ENCODE measurements at places on chromosomes 6 and 20.
A peak's percentile ranks its signal among the peaks of the same experiment; 100 is the strongest.

DNA sequence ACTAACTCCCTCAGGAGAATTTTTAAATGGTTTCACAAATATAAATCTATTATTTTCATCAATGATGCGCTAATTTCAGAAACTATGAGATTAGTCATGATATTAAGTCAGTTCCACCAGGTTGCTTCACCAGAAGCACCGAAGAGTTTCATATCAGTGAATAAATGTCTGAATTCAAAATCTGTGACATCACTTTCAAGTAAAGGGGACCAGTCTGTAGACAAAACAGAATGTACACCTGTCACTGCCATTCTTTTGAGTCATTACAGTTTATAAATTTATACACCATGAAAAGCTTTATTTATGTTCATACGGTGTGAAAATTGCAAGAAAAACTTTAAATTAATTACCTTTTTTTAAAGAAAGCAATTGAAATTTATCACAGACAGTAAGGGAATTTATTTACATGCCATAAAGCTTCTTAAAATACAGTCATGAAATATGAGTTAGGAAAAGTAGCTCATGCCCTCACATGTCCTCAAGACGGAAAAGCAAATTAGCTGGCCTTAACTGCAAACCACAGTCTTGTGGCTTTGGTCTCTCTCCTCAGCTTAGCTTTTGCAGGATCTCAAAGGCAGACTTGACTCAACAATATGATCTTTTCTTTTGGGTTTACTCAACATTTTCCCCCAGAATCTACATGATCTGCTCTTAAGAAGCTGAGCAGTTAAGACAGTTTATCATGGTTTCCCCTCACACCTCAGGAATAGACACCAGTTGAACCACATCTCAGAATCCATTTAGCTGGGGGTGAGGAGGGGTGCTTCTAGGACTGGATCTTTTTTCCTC, 177.7 kb upstream of the MCHR2 start:
- no peak for DNase-seq
- H3K27me3 ChIP-seq = no peaks in the 10 kb centered on the region
- H3K36me3 ChIP-seq = no peaks in the 10 kb centered on the region

GRCh38 chr6:159969204-159969912, 476 bp downstream of the IGF2R start:
- H3K27ac ChIP-seq = peak overlapping the region; percentile 84
- peaks cover 3% of the 10 kb centered on the region for H3K4me1 ChIP-seq
- no peak for DNase-seq
- H3K4me3 ChIP-seq = peak overlapping the region; percentile 100

DNA sequence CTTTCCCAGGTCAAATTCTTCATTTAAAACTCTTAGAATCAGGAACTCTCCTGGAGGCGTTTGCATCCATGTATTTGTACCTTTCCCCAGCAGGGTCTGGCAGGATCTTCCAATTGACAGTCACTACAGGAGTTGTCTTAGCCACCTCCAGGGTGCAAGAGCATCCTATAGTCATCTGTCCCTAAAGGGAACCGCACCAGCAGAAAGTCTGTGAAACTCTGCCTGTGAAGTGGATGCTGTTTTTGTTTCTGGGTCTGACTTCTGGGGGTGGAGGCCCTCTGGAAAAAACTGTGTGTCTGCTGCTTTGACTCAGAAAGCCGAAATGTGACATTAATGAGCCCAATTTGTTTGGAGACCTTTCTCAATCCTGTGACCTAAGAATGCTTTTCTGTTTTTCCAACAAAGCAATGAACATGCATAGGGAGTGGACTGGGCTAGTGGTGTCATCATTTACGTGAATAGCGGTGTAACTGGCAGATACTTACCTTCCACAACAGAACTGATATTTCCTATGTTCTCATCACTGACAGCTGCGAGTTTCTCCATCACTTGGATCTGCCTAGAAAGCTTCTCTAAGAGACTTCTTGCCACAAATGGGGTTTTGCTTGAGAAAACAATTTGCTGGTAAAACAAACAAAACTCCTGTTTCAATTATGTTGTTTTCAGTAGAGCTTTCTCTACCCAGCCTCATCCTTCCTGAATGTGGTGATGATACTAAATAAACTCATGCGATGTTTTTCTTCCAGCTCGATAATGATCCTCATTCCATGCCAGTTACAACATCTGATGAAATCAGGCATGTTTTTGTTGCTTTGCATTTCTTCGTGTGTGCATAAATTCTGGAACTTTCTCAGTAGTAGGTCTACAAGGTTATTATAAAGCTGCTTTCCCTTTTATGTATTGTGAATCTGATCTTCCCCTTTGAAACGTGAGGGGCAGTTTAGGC, 33.3 kb upstream of the ARMH2 start:
- H3K36me3 ChIP-seq = peaks cover 16% of the 10 kb centered on the region
- no peaks in the 10 kb centered on the region for H3K27me3 ChIP-seq
- H3K27ac ChIP-seq = no peak overlapping the region

GRCh38 chr6:26251354-26252076, 113.5 kb upstream of the BTN3A2 start:
- H3K27me3 ChIP-seq = no peaks in the 10 kb centered on the region
- H3K4me3 ChIP-seq = peak overlapping the region; percentile 84
- H3K27ac ChIP-seq = peak overlapping the region; percentile 69
- DNase-seq = peak; percentile 28
- H3K36me3 ChIP-seq = no peaks in the 10 kb centered on the region

GRCh38 chr6:140590641-140591040, 1216.2 kb upstream of the CITED2 start:
- H3K27ac ChIP-seq = no peak overlapping the region
- no peak overlapping the region for H3K4me3 ChIP-seq
- no peak for DNase-seq

DNA sequence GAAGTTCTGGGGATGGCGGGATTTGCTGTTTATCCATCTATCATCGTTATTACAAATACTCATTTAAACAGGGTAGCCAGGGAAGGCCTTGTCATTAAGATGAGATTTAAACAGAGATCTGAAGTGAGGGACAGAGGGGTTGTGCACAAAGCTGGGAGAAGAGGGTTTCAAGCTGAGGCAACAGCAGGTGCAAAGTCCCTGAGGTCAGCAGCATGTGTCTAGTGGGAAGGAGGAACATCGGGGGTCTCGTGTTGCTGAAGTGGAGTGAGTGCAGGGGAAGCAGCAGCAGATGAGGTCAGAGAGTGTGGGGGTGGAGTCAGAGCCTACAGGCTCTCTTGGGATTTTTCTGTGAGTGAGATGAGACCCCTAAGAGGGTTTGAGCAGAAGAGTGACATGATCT, 52.0 kb downstream of the CDH22 start:
- H3K27ac ChIP-seq = no peak overlapping the region
- H3K27me3 ChIP-seq = peaks cover 11% of the 10 kb centered on the region
- no peaks in the 10 kb centered on the region for H3K36me3 ChIP-seq
- no peaks in the 10 kb centered on the region for H3K4me1 ChIP-seq
- no peak overlapping the region for H3K4me3 ChIP-seq

- H3K27ac ChIP-seq = peak within 1 kb of the TSS; percentile 15
- peaks cover 30% of the 10 kb centered on the region for H3K36me3 ChIP-seq
- H3K4me1 ChIP-seq = peaks cover 6% of the 10 kb centered on the region
- H3K4me3 ChIP-seq = peak within 1 kb of the TSS; percentile 89
- DNase-seq = peak; percentile 68
- no peaks in the 10 kb centered on the region for H3K27me3 ChIP-seq
These were observed at the start of gene PABPC1L for GRCh38 chr20:44909872-44910689. Gene PABPC1L (plus strand): TSS chr20:44910060. CDS start chr20:44910144, 84 bp downstream.

GRCh38 chr6:82783587-82784236, 281.9 kb downstream of the UBE3D start:
- H3K27me3 ChIP-seq = no peaks in the 10 kb centered on the region
- H3K36me3 ChIP-seq = no peaks in the 10 kb centered on the region
- no peak overlapping the region for H3K4me3 ChIP-seq
- DNase-seq = no peak
- no peak overlapping the region for H3K27ac ChIP-seq

DNA sequence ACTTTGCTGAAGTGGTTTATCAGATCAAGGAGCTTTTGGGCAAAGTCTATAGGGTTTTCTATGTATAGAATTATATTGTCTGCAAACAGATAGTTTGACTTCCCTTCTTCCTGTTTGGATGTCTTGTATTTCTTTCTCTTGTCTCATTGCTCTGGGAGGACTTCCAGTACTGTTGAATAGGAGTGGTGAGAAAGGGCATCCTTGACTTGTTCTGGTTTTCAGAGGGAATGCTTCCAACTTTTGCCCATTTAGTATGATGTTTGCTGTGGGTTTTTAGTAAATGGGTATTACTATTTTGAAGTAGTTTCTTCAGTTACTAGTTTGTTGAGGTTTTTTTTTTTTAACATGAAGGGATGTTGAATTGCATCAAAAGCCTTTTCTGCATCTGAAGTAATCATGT, 36.1 kb downstream of the KCNS1 start:
- no peak overlapping the region for H3K27ac ChIP-seq
- peaks cover 16% of the 10 kb centered on the region for H3K4me1 ChIP-seq
- no peak overlapping the region for H3K4me3 ChIP-seq
- peaks cover 4% of the 10 kb centered on the region for H3K36me3 ChIP-seq
- H3K27me3 ChIP-seq = no peaks in the 10 kb centered on the region
- DNase-seq = no peak

- no peaks in the 10 kb centered on the region for H3K27me3 ChIP-seq
- H3K4me1 ChIP-seq = peaks cover 12% of the 10 kb centered on the region
- no peak overlapping the region for H3K27ac ChIP-seq
- no peak overlapping the region for H3K4me3 ChIP-seq
- no peak for DNase-seq
These were observed 41.2 kb downstream of the KCNK5 start for GRCh38 chr6:39188098-39188450.

DNA sequence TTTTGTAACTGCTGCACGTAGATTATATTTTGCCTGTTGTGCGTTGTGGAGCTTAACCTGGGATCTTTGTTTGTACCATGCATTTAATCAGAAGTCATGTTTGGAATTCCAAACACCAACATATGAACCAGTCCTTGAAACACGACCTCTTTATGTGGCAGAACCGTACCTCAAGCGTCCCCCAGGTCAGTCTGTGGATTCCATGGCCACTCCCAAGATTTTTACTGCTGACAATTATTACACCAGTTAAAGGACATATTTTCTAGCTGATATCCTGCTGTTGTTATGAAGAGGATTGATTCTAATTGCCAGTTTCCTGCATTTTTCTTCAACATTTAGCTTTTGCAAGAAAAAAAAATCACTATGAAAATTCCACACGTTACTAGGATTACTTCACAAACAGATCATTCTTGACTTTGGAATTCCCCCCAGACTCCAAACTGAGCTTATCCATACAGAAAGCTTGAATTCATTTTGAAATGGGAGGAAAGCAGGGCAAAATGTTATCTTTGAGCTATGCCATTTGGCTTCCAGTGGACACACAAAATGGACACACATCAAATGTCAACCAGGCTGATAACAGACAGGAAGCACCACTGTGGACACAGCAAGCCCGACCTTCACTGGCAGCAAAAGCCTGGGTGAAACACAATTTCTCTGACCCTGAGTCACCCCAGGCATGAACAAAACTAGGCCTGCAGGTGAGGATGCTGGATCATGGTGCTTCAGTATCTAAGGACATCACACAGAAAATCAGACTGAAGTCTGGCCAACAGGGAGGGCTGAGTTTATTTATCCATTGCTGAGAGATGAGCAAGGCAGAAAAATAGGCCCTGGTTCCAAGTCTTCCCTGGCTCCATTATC, 542.9 kb upstream of the JAG1 start:
- H3K4me1 ChIP-seq = peaks cover 2% of the 10 kb centered on the region
- H3K36me3 ChIP-seq = peaks cover 2% of the 10 kb centered on the region
- DNase-seq = peak; percentile 16
- H3K27ac ChIP-seq = no peak overlapping the region

DNA sequence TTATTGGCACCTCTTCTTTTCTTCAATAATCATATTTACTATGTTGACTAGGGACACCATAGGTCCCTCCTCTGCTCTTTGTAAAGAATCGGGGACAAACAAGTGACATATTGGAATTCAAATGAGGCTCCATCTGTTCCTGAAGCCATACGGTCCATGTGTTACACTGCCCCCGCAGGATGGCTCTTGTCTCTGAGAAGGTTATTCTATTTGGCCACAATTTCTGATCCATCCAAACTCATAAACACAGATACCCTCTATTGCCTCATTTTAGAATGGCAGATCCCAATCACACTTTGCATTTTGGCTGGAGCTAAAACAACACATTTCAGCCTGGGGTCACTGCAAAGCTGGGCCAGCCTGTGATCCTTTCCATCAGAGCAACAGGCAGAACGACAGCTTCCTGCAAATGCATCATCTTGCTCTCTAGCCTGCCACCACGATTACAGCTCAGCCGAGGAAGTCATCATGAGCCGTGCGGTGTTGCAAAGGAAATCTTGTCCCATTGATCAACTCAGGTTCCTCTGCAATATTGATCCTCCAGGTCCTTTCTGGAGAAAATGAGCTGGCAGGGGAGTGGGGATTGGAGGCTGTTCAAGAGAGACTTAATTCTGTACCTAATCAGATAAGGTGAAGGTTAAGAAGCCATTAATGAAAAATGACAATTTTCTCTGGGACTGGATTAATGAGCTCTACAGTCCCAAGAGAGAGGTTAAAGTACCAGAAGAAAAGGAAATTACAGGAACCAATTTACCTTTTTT, 73.1 kb downstream of the AGPAT4 start:
- peaks cover 3% of the 10 kb centered on the region for H3K36me3 ChIP-seq
- DNase-seq = no peak
- H3K4me1 ChIP-seq = peaks cover 5% of the 10 kb centered on the region
- no peak overlapping the region for H3K27ac ChIP-seq
- no peaks in the 10 kb centered on the region for H3K27me3 ChIP-seq

DNA sequence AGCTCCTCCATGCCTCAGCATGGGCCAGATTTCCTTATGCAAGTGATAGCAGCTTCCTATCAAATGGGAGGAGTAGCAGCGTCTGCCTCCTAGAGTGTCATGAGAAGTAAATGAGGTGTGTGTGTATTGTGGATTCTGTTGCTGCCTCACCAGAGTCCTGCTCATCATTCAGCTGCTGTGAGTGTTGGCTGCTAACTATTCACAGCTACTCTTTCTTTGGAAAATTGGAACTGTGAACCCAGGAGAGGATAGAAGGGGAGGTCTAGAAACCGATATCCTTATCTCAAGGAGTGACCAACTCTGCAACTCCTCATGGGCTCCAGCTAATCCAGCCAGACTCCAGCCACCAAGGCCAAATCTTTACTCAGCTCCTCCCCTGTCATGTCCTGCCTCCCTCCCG, 63.3 kb downstream of the TOX2 start:
- H3K27ac ChIP-seq = no peak overlapping the region
- no peak overlapping the region for H3K4me3 ChIP-seq
- H3K27me3 ChIP-seq = no peaks in the 10 kb centered on the region
- H3K36me3 ChIP-seq = no peaks in the 10 kb centered on the region
- no peaks in the 10 kb centered on the region for H3K4me1 ChIP-seq

DNA sequence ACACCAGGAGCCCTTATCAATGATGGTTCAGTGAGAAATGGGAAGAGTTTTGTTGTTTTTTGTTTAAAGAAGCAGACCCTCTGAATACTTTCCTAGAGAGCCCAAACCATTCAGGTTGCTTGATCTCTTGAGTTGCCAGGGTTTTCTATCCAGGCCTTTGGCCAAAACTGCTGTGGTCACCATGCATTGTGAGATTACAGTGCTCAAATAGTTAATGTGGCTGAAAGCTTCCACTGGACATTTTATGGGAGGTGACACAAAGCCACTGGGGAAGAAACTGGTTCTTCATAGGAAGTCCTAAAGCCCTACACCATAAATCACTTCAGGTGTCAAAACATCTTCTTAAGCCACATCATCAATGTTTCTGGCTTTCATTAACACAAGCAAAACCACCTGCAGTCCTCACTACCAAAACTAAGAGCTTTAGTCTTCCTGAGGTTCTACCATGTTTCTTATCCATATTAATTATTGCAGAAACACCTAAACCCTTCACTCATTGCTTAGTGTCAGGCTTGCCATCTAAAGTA, 101.6 kb downstream of the IBTK start:
- H3K4me3 ChIP-seq = no peak overlapping the region
- no peak overlapping the region for H3K27ac ChIP-seq
- peaks cover 4% of the 10 kb centered on the region for H3K4me1 ChIP-seq
- no peaks in the 10 kb centered on the region for H3K27me3 ChIP-seq
